T-helper 1 cell treated with Interleukin-12 subunit alpha and Interleukin-12 subunit beta and Interleukin-4 antibody, amounts not matched to agents 30 ng/mL and 1 ng/mL, for 36 hours (primary cell): ENCODE measurements at places on chromosomes 2 and 18. TPM values are rescaled to one million over a fixed set of nuclear protein-coding genes. Genes with fewer than 3 reads are reported as not detected.

The UGT1A6 gene
- not detected in 2 replicates for total RNA-seq

The FBXO15 gene
- 0.46 and 0.49 TPM in 2 replicates for total RNA-seq

The ASTL gene
- 1.1 TPM in 1 of 2 replicates, not detected in the other for total RNA-seq

The LAPTM4A gene
- 30.3 and 31.9 TPM in 2 replicates for total RNA-seq

The HSPD1 gene
- 269 and 273 TPM in 2 replicates for total RNA-seq

The CTAGE1 gene
- not detected in 2 replicates for total RNA-seq

The TEKT4 gene
- total RNA-seq = 0.39 and 0.64 TPM in 2 replicates

The TRIB2 gene
- total RNA-seq = 38.1 and 38.9 TPM in 2 replicates

The OR6B2 gene
- not detected in 2 replicates for total RNA-seq

The RESP18 gene
- not detected in 2 replicates for total RNA-seq

The C1QL2 gene
- not detected in 2 replicates for total RNA-seq

The TUBA3E gene
- total RNA-seq = not detected in 2 replicates

The MOCOS gene
- total RNA-seq = 0.17 TPM in 2 replicates

The RAPGEF4 gene
- total RNA-seq = 0.83 and 1.0 TPM in 2 replicates

The PAX8 gene
- total RNA-seq = 0.59 and 0.66 TPM in 2 replicates

The L3MBTL4 gene
- 0.68 and 1.1 TPM in 2 replicates for total RNA-seq

The BMP10 gene
- total RNA-seq = 0.27 TPM in 1 of 2 replicates, not detected in the other
